ENCODE measurements at places on chromosomes 6 and 20.

DNA sequence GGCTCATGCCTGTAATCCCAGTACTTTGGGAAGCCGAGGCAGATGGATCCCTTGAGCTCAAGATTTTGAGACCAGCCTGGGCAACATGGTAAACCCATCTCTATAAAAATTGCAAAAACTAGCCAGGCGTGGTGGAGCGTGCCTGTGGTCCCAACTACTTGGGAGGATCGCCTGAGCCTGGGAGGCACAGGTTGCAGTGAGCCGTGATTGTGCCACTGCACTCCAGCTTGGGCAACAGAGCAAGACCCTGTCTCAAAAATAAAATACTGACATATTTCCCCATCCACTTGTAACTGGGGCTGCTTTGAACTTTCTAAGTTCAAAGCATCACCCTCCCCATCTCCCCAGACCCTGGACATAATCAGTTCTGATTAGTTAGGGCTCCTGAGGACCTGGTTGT, 7.2 kb upstream of the MMP9 start:
- no peak for DNase-seq

- no peak for DNase-seq
Observed at GRCh38 chr20:481167-481566, 18.8 kb upstream of the TBC1D20 start.

DNA sequence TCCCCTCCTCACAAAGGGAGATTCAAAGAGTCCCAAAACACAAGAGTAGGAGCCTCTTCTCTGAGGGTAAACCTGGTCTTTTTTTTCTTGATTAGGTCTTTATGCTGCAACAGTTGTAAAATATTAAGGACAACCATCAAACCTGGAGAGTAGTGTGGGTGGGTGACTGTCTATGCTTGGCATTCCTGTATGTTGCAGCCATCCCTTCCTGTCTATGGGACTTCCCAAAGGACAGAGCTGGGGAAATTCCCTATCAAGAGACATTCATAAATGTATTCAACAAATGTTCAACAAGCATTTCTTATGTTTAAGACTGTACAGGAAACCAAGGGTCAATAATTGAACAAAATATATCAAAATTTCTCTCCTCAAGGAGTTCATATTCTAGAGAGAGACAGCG, 5.5 kb downstream of the BTN2A2 start:
- DNase-seq = no peak

DNA sequence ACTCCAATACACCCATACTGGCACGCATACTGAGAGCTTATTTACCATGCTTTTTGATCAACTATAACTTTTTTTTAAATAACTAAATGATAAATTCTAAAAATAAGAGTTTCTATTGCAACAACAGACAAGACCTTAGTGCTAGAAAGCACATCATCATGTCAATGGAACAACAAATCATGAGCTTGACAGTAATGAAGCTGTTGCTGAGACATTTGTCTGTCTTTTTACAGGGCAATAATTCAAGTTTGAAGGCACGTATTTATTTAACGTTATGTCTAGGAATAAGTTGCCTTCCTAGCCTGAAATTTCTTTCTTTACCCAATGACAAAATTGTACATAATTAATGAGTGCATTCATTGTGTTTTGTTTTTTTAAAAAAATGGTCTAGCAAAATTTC, 299.2 kb downstream of the EYA4 start:
- DNase-seq = no peak

- no peak for DNase-seq
Observed at GRCh38 chr6:43180985-43181384, 1.0 kb upstream of the CUL9 start.

GRCh38 chr6:106486236-106486635, 125.7 kb downstream of the CRYBG1 start:
- DNase-seq = no peak

DNA sequence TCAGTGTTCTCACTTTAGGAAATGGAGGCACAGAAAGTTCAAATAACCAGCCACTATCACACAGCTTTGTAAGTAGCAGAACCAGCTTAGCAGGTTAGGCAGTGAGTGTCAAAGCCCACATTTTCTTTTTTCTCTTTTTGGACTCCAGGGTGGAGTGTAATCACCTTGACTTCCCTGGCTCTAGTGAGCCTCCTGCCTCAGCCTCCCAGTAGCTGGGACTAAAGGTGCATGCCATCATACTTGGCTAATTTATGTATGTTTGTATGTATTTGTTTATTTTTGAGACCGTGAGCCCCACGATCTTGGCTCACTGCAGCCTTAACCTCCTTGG, 7.8 kb upstream of the NCOA3 start:
- DNase-seq = no peak

DNA sequence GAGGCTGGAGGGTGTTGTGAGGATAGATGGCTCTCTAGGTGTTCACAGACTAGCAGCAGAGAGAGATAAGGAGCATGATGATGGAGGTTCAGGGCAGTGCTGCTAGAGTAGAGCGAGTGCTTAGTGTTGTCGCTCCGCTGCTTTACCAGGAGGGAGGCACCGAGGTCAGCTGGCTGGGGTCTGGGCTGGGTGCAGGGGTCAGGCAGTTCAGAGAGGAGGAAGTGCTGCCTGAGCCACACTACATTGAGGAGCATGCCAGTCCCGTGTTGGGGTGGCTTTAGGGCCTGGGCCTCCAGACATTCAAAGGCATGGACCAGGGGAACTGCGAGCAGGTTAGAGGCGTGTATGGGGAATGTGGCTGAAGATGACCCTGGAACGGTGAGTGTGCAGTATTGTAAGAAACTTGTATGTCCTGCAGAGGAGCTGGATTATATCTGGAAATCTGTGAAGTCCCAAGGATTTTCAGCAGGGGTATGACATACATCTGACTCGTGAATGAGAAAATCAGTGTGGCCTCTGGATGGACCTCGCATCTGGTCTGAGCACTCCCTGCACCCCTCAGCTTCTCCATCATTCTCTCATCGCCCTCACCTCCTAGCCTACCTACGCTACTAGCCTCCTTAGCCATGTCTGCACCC, 66.9 kb downstream of the IGF2R start:
- DNase-seq = no peak

- no peak for DNase-seq
Observed at GRCh38 chr6:80673367-80673766, 566.9 kb downstream of the BCKDHB start.

- no peak for DNase-seq
Observed at GRCh38 chr6:100382031-100382430, 82.7 kb downstream of the SIM1 start.

GRCh38 chr6:170178561-170179477, 112.1 kb downstream of the DLL1 start:
- no peak for DNase-seq

DNA sequence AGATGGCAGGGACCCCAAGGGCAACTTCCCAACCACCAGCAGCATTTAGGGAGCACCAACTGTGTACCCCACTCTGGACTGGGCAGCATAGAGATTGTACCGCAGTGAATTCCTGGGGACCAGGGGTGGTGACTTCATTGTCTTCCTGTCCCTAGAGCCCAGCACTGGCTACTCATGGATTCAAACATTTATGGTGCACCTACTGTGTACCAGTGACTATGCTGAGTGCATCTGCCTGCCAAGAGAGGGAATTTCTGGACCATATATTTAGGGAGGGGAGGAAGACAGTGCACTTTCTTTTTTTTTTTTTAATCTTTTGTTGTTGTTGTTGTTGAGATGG, 55.3 kb downstream of the UBE2V1 start:
- DNase-seq = no peak

DNA sequence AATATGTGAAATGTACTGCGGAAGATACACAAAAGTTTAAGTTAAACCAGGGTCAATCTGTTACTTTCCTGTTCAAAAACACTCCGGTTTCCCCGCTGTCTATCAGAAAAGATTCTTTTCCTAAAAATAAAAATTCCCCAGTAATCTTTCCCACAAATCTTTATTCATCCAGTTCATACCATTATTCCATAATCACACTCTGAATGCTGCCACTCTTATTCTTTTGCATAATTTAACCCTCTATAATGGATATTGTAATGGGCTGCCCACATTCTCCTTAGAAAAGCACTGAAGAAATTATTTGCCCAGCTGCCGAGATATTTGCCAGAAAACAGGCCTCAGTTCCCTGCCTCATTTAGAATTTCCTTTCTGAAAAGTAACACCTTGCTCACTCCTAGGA, 68.6 kb downstream of the EPHA7 start:
- DNase-seq = no peak

DNA sequence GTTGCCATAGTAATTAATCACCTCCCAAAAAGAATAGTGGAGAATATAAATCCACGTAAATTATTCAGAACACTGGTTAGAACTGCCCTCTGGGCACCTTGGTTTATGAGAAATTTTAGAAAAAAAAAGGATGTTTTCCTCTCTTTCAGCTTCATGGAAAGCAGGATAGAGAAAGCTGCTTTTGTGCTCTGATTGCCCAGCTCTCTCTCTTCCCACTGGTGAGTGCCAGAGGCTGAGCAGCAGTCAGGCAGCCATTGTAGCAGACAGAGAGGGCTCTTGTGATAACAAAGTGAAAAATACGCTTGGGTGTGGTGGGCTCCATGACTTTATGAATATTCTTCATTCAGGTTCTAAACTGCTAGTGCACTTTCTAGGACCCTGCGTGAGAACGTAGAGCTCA, 26.4 kb downstream of the SLC35F1 start:
- no peak for DNase-seq

- DNase-seq = no peak
Observed at GRCh38 chr6:143675382-143675900, 2.3 kb upstream of the PHACTR2 start.

GRCh38 chr6:83193747-83194566, 800 bp downstream of the RWDD2A start:
- DNase-seq = peak; percentile 87

GRCh38 chr20:37256286-37256685, 5.3 kb downstream of the GHRH start:
- DNase-seq = no peak

DNA sequence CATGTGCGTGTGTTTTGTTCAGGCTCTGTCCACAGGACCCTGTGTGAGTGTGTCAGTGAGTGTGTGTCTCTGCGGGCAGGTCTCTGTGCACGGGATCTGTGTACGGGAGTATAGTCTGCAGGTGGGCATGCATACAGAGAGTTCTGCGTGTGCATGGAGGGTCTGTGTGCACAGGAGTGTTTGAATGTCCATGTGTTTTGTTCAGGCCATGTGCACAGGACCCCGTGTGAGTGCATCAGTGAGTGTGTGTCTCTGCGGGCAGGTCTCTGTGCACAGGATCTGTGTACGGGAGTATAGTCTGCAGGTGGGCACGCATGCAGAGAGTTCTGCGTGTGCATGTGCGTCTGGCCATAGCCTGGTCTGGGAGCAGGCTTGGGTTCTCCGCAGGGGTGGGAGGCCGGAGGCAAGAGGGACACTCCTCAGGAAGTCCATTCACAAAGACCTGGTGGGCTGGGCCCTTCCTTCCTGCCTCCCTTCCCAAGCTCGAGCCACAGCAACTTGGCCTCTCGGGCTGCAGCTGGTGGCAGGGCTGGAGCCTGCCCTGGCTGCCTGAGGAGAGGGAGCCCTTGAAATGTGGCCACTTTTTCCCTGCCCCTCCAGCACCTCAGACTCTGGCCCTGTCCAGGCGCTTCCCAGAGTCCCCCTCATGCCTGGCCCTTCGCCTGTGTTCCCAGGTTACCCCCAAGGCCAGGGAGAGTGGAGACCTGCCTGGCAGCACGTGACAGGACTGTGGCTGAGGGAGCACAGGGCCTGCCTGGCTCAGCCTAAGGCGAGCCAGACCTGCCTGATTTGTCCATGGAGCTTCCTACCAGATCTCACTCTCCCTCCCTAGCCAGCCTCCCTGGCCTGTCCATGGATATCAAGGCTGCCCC, 6.8 kb downstream of the HSPA12B start:
- no peak for DNase-seq

DNA sequence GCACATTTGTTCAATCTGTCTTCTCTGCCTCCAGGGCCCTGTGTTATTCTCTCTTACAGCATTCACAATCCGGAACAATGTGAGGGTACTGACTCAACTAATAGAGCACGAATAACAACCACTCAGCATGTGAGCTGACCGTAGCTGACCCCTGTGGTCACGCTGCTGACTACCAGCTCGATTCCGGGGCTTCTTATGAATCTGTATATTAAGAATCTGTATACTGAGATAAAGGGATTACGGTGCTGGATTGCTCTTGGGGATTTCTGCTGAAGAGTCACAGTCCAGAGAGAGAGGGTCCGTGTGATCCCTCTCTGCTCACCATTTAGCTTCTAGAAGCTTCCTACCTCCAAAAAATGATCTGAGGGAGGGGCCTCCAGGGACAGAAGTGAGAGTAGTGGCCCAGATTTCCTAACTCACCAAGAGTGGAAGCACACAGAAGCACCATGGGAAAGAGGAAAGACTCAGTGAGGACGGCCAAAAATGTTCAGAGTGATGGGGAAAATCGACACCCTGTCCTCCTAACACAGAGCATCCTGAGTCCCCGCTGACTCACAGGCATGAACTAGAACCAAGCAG, 156.2 kb downstream of the THBS2 start:
- no peak for DNase-seq

- DNase-seq = peak; percentile 28
Observed at GRCh38 chr20:8132484-8133309, 631 bp downstream of the PLCB1 start.

- DNase-seq = no peak
Observed at GRCh38 chr20:1856424-1856823, 38.8 kb upstream of the SIRPA start.

GRCh38 chr6:53899512-53899911, 104.7 kb downstream of the LRRC1 start:
- no peak for DNase-seq

DNA sequence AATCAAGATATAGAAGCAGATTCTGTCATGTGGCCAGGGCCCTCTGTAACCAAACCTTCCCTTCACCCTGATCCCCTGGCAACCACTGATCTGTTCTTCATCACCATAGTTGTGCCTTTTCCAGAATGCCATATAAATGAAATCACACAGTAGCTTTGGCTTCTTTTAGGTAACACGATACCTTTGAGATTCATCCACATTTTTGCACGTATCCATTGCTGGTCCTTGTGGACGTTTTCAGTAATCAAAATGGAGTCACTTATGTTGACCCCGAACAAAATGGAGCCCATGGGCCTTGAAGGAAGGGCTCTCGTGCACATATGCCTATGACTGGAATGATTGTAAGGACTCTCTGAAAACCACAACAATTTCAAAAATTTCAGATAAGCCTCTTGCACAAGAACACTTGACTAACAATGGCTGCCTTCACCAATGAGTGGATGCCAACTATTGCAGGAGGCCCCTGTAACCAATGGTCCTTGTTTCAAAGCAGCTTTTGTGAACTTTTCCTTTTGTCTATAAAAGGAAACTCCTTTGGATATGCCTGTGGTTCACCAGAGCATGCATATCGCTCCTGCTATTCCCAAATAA, 84.3 kb upstream of the RALY start:
- DNase-seq = no peak

- no peak for DNase-seq
Observed at GRCh38 chr6:82507112-82507511, 143.5 kb downstream of the TPBG start.

GRCh38 chr6:129644567-129645015, 65.4 kb downstream of the ARHGAP18 start:
- DNase-seq = no peak

GRCh38 chr6:41659935-41660334, 21.7 kb downstream of the MDFI start:
- DNase-seq = no peak

GRCh38 chr6:53340536-53340935, 8.2 kb downstream of the ELOVL5 start:
- DNase-seq = no peak
